ENCODE measurements at places on chromosomes 7 and 10.
A peak's percentile ranks its signal among the peaks of the same experiment; 100 is the strongest.

DNA sequence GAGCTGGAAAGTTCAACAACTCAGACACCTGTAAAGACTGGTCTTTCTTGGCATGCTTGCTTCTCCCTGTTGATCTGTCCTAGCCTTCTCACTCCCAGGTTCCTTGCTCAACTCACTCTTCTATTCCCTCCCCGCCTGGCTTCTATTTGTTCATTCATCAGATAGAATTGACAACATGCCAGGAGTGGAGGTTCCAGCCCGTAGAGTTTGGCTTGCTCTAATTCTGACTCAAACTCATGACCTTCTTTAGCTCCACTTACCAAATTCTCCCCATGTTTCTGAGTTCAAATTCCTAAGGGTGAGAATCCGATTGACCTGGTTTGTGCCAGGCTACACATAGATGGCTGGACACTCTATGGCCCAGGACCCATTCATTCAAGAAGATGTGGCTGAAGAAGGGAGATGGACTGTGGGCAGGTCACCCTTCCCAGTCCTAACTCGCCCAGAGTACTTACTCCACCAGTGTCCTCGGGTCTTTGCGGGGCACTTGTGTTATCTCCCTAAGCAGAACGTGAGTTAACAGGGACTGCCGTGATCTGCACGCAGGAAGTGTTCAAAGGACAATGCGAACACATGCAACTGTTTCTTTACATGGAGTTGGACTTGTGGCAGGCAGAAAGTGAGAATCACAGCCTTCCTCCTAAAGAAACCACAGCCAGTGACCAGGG lies 4.0 kb upstream of the TMEM236 start:
- no peak for DNase-seq

GRCh38 chr7:124856299-124856888 lies 73.2 kb downstream of the POT1 start:
- DNase-seq, result peak; percentile 0

DNA sequence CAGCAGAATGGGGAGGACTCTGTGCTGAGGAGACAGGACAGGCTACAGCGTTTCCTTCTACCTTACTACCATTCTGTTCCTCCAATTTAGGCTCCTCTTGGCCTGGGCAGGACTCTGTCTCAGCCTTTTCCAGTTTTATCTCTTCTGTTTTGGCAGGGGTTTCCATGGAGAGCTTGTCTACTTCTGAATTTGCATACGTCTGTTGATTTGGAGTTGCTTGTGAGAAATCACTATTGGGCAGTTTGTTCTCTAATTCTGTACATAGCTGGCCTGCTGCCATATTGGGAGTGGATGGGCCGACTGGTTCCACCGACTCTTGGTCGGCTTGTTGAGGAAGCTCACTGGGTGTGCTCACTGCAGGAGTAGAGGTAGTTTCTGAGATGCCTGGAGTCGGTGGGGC lies 136.8 kb downstream of the GALNT11 start:
- no peak for DNase-seq

- DNase-seq, result no peak
Measured at GRCh38 chr7:122544463-122544862, 154.5 kb downstream of the RNF133 start.
